RCC 7860 (cell line): ENCODE measurements at places on chromosomes 7 and 10.

DNA sequence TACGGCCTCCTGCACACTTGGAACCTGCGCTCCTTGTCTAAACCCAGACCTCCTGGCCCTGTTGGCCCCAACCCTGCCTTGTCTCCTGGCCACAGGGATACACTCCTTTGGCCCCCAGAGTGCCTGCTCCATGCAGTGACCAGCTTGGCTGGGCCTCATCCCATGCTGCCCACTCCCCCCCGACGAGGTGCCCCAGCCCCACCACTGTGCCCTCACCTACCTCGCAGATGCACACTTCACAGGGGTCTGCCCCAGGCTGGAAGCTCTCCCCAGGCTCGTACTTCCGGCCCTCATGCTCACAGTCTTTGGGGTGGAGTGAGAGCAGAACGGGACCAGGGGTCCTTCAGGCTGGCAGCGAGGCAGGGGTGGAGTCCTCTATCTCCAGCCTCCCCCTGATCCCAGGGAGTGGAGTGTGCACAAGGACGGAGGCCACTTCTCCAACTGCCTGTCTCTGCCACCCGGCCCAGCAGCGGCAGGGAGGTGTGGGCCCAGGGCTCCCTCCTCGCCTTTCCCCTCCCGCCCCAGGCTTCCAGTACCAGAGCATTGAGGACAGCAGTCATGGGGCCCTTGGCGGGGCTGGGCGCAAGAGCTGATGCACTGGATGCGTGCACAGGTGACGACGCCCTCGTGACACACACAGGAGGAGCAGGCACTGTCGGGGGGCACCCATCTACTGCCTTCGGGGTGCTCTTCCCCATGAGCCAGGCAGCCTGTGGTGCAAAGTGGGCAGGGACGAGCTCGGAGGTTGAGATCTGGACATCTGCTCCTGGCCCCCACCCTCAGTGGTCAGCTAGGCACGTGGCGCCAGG is 22.1 kb downstream of the ATP6V1F start:
- no peak for DNase-seq

- DNase-seq = no peak
Observed at GRCh38 chr7:158784270-158784669, 45.0 kb downstream of the ESYT2 start.

DNA sequence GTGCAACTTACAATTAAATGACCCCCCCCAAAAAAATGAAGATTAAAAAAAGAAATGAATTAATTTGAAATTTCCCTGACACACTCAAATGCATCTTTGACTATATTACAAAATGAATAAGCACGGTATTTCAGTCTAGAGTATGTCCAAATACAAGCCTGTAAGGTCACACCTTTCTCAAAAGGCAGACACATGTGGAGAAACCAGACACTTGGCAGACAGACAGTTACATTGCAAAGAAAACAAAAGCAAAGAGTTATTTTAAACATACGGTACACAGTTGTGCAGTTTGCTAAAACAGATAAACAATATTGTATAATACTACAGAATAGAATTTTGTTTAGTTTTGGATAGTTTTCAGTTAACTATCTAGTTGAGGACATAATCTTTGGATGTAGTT is 153.0 kb downstream of the ATE1 start:
- DNase-seq = no peak

GRCh38 chr7:139937715-139938114 is 108.7 kb downstream of the TBXAS1 start:
- no peak for DNase-seq

- DNase-seq = peak; percentile 87
Observed at GRCh38 chr7:137579913-137580640, 236.5 kb upstream of the PTN start.

DNA sequence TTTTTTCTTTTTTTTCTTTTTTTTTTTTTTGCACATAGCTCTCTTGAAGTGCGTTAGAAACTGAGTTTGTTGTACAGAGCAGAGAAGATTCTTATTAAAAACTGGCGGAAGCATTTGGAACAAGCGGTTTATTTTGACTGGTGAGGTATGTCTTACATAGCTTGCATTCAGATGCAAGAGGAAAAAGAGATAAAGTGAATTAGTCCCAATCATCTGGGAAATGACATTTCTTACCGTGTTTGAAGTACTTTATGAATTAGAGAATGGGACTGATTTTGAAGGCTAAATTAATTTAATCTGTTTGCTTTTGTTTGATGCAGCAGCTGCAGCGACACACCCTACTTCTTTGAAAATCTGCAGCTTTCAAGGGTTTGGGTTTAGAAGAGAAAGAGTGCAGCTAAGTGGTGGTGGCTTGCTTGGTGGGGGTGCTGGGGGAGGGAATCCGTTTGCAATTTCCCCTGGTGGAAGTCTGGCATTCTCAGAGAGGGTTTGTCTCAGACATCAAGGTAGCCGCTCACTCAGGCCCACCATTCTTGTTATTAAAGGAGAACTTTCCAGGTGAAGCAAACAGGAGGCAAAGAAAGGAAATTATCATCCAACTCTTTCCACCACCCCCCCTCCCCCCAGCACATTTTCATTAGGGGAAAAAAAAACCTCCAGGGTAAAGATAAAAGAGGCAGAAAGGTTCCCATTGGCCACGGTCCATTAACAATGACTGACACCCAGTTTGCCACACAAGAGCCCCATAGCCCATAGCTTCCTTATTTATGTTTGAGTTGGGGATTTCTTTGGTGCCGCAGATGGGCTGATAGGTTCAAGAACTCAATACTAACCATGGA is 231.7 kb downstream of the SKIDA1 start:
- DNase-seq = peak; percentile 30

DNA sequence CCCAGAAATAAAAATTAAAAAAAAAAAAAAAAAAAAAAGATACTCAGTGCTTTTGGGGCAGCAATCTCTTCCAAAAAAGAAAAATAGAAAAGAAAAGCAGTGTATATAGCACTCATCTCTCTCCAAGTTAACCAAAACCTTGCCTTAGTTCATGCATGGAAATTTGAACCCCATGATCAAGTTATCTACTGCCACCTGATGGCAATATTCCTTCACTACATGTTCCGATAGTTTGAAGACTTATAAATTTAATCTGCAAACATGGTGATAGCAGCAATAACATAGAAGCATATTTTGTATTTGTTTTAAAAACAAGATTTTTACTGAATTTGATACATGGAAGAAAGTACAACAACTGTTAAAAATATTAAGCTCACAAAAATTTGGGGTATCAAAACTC is 48.6 kb upstream of the SLIT1 start:
- peak; percentile 32 for DNase-seq

GRCh38 chr7:418636-419280 is 100.9 kb downstream of the PDGFA start:
- DNase-seq = no peak

GRCh38 chr7:1344981-1345701 is 112.5 kb downstream of the UNCX start:
- DNase-seq = no peak

DNA sequence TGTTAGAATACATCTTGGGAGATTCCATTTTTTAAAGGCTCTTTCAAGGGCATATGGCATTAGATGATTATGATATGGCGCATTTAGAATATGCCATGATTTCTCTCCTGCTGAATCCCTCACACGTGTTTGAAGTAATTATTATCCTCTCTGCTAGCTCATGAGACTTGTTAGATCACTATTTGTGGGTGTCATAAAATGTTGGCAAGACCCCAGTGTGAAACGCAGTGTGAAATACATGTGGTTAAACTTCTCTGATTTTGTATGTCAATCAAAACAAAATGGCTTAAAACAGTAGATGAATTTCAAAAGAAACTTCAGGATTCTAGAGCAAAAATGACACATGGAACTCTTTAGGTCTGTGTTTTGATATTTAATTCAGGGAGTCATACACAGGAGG is 560.8 kb downstream of the AUTS2 start:
- DNase-seq = no peak

DNA sequence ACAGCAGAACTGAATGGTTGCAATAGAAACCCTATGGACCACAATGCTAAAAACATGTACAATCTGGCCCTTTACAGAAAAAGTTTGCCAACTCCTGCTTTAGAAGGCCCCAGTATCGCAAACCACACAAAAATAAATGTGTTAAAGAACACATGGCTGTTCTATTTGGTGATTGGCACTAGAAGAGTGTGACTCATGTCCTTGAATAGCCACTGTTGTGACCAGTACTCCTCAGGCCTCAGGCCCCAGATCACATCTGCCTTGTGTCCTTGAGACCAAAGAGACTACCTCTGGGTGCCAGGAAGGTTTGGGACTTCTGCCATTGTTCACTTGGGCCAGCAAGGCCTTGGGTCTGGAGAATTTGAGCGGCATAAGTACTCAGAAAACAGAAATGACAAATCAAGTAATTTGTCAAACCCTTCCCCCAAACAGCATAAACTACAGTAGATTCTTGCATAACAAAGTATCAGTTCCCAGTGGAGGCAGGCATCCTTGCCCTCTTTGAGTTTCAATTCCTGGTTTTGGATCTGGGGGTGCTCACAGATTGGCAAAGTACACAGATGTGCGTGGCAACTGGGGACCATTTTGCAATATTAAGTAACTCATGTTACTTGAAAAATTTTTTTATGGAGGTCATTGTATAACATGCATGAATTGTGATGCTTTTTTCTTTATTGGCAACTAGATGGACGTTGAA is 50.2 kb downstream of the MTURN start:
- DNase-seq = no peak

DNA sequence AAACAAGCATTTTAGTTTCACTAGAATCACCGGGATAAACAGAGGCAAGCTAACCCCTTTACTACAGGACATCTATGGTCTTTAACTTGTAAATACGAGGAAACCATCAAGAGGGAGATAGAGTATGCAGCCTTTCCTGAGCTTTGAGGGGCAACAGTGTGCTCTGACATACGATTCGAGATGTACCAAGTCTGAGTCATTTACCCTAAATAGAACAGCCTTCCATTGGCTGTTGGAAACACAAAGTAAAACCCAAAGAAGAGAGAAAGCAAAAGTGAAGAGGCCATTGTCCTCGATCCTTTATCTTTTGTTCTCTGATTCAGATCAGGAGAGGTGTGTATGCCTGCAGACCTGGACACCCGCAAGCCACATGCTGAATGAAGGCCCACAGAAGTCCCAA is 289.5 kb downstream of the KCNMA1 start:
- DNase-seq = no peak

DNA sequence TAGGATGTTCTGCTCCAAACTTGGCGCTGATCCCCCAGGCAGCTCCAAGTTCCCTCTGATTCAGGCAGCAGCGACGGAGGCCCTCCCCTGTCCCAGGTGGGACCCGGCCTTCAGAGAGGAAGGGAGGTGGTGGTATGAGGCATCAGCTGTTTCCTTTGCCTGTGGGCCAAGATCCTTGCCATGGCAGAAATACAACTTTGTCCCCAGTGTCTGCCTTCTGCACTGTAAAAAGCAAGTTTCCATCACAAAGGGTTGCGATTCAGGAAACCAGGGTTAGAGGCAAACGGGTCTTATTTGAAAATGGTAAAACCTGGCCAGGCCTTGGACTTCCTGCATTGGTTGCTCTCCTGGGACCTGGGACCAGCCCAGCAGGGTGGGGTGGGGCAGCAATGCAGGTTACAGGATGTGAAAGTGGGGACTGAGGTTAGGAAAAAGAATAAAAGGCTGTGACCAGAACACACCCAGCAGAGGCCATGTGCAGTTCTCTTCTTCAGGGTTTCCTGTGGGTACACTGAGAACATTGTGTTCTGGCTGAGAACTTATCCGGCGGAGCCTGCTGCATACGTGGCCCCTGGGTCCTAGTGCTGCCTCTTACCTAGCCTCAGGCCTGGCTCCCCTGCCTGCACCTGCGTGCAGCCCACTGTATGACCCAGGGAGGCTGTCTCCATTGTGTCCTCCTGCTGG is 25.1 kb upstream of the DDIT4 start:
- DNase-seq = no peak

GRCh38 chr7:517774-518629 is 1.6 kb downstream of the PDGFA start:
- peak; percentile 45 for DNase-seq

DNA sequence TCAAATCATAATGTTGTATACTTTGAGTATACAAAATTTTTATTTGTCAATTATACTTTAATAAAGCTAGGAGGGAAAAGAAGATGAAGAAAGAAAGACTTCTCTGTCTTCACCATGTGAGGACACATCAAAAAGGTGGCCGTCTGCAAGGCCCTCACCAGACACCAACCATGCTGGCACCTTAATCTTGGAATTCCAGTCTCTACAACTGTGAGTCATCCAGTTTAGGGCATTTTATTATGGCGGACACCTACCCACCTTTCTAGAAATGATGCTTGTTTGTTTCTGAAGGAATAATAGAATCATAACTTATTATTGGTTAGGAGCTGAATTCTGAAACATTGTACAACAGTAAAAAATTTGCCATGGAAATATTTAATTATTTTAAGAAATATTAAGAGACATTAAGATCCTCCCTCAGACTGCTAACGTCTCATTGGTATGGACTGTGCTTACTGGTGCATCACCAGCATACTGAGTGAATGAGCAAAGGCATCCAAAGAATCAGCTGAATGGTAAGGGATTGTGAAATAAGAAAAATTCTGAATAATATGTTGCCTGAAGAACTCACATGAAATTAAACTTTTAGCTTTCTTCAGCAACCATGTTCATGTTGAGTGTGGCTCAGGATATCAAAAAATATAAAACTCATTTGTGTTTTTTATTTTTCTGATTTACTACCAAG is 536.6 kb downstream of the HTR7 start:
- DNase-seq = peak; percentile 73

- no peak for DNase-seq
Observed at GRCh38 chr7:16626388-16626787, 19.2 kb downstream of the ANKMY2 start.
